ENCODE measurements at places on chromosomes 6 and 20.

GRCh38 chr20:50673146-50673465, 18.2 kb downstream of the RIPOR3 start:
- DNase-seq = no peak

DNA sequence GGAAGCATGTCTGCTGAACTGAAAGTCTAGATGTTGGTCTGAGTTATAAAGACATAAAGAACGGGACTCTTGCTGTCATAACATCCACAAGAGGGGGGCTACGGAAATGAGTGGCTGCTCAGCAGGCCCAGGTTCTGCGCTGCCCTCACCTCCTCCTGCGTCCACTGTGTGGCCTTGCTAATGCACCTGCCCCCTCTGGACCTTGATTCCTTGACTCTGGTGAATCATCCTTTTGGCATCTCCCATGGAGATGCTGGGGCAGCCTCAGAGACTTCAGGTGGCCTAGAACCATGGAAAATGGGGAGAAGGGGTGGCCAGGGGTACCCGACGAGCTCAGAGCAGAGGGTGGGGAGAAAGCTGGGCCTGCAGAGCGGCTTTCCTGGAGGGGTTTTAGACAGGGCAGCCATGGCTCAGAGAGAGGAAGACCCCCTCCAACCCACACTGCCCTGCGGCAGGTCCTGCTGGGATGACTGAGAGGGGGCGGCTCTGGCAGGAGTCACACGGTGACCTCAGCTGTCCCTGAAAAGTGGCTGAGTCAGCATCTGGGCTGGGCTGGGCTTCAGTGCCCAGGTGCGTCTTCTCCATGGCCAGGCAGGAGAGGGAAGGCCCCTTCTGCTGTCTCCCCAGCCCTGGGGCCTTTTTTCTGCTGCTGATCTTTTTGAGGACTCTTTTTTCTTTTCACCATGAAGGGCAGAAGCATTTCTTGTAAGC, 46.9 kb downstream of the DLGAP4 start:
- no peak for DNase-seq

GRCh38 chr6:159961528-159961927, 7.4 kb upstream of the IGF2R start:
- no peak for DNase-seq

- DNase-seq = no peak
These were observed 5.3 kb upstream of the AKAP7 start for GRCh38 chr6:131129689-131130553.

DNA sequence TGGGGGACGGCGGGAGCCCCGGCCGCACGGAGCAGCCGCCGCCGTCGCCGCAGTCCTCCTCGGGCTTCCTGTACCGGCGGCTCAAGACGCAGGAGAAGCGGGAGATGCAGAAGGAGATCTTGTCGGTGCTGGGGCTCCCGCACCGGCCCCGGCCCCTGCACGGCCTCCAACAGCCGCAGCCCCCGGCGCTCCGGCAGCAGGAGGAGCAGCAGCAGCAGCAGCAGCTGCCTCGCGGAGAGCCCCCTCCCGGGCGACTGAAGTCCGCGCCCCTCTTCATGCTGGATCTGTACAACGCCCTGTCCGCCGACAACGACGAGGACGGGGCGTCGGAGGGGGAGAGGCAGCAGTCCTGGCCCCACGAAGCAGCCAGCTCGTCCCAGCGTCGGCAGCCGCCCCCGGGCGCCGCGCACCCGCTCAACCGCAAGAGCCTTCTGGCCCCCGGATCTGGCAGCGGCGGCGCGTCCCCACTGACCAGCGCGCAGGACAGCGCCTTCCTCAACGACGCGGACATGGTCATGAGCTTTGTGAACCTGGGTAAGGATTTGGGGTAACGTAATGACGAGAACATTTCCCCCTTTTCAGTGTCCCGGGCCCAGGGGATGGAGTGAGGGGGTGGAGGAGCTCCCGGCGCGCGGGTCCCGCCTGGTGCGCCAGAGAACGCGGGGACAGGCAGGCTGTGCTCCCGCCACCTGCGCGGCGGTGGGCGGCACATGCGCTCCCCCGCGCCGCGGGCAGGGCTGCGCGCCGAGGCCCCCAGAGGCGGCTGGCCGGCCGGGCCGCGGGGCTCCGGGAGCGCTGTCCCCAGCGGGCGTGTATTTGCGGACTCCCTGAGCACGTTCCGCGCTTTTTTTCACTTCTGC, 1.4 kb downstream of the BMP6 start:
- no peak for DNase-seq

DNA sequence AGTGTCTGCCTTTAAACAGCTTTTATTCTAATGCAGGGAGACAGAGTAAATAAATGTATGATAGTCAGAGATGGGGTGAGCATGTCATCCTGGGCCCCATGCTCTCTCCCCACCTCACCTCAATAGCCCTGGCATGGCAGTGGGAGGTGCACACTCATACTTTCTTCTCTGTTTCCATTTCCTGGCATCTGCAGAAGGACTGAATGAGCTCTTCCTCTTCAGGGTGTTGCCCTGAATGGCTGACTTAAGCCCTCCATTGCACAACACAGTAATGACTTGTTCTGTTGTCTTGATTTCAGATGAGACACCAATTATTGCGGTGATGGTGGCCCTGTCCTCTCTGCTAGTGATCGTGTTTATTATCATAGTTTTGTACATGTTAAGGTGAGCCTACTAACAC, 57.0 kb upstream of the GNRH2 start:
- no peak for DNase-seq

DNA sequence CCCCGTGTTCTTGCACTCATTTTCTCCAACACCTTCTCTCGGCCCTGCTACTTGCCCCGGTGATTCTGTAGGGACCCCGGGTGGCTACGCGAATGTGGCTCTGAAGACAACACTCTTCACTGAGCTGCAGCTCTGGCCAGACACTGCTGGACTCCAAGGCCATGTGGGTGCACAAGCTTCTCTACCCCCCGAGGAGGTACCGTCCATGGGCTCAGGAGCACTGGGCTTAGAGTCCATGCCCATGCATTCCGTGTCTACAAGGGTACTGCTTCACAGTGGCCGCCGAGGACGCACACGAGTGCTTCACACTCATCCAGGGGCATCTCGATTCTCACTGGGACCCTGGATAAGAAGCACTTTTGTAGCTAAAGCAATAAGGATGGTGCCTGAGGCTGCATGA, 59.5 kb downstream of the SMOC2 start:
- no peak for DNase-seq

- DNase-seq = no peak
These were observed 93.1 kb downstream of the CHD6 start for GRCh38 chr20:41524980-41525613.

DNA sequence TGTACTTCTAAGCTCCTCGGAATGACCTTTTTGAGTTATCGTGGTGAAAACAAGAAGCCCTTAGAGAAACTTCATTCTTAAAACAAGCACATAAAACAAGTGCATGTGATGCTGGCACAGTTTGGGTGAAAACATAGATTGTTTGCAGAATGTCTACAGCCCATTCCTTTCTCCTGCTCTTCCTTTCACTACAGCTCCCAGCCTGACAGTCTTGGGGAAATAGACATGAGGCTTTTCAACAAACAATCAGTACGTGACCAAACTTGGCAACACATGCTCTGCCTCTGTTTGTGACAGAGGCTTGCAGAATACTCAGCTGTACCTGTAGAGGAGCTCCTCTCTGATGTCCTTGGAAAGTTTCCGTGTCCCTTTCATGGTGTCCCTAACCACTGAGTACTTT, 321.6 kb downstream of the ZFAND3 start:
- no peak for DNase-seq

- DNase-seq = no peak
These were observed 306.4 kb upstream of the CITED2 start for GRCh38 chr6:139680819-139681218.

DNA sequence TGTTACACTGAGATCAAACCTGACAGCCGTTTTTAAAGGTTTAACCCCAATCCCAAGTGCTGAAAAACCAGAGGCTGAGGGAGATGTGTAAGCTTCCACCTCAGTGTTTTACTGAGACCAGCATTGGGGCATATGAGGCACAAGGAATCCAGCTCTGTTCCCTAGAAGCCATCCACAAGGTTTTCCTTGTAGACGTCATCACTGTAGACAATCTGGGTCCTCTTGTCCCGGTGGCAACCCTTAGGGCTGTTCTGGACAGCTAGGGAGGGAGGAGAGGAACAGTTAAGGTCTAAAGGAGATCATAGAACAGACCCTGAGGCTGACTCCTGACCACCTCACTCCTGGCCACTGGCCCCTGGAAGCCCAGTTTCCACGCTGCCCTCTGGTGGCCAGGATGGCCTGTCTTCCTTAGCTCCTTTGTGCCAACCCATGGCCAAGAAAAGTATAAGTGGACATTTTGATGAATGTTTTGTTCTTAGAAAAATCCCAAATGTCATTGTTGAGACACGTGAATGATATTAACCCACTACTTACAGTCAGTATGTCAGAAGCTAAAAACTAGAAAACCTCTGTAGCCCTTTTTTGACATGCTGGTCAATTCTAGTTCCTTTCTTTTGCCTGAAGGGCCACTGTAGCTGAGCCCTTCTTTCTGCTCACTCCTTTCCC, 6.4 kb downstream of the CFB start:
- DNase-seq = no peak

DNA sequence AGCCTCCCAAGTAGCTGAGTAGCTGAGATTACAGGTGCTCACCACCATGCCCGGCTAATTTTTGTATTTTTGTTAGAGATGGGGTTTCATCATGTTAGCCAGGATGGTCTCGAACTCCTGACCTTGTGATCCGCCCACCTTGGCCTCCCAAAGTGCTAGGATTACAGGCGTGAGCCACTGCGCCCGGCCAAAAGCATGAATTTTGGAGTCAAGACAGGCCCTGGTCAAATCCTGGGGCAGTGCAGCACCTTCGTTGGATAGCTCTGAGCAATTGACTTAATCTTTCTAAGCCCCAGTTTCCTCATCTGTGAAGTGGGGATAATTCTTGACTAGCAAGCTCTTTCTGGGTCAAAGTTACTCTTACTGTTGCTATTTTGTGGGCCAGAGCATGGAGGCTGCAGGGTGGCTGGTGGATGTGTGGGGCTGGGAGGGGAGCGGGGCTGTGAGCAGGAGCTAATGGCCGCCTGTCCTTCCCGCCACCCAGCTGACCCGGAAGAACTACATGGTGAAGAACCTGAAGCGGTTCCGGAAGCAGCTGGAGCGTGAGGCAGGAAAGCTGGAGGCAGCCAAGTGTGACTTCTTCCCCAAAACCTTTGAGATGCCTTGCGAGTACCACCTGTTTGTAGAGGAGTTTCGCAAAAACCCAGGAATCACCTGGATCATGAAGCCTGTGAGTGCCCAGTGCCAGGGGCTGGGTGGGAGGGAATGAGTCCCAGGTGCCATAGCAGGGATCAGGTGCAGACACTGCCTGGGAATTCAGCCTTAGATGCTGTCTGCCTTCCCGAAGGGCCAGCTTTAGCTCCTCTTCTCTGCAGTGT, 39.0 kb downstream of the TTLL9 start:
- no peak for DNase-seq

DNA sequence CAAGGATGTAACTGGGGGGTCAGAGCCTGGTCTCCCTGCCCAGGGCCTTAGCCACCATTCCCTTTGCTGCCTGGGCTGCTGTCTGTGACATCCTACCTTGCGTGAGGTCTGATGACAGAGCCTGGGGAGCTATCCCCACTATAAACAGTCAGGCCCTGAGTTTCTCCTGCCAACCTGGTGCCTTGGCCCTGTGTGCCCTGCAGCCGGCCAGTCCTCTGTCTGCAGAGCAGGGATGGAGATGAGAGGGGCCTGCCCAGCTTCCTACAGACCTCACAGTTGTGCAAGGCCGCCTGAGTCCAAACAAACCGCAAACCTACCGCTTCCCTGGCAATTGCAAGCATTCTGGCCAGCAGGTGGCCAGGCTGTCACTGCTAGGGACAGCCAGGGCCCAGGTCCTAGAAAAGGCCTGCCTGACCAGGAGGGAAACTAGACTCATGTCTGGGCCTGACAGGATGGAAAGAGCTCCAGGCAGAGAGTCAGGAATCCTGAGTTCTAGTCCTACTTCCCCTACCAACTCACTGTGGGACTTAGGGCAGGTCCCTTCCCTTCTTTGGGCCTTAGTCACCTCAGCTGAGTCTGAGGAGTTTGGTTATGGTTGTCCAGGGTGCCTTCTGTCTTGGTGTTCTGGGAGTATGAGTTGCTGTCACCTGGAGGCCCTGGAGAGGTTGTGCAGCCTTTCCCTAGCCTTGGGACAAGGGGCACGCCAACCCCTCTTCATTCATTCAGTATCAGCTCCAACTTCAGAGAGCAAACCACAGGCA, 86.2 kb downstream of the VEGFA start:
- DNase-seq = no peak

DNA sequence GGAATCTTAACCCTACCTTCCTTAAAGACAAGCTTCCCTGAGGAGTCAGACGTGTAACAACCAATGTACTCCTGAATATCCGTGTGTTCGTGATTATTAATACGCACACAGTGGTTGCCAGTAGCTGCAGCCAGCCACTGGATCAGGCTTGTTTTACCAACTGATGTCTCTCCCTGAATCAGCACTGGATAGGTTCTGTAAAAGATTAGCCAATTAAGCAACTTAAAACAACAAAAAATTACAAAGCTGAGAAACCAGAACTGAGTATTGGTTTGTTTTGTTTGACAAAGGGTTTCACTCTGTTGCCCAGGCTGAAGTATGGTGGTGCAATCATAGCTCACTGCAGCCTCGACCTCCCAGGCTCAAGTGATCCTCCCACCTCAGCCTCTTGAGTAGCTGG, 69.3 kb downstream of the MDN1 start:
- DNase-seq = no peak

GRCh38 chr6:150426198-150426597, 57.4 kb downstream of the IYD start:
- no peak for DNase-seq

- no peak for DNase-seq
These were observed 13.4 kb downstream of the FOXC1 start for GRCh38 chr6:1622851-1623768.

- no peak for DNase-seq
These were observed 116.0 kb upstream of the CITED2 start for GRCh38 chr6:139490482-139490881.

DNA sequence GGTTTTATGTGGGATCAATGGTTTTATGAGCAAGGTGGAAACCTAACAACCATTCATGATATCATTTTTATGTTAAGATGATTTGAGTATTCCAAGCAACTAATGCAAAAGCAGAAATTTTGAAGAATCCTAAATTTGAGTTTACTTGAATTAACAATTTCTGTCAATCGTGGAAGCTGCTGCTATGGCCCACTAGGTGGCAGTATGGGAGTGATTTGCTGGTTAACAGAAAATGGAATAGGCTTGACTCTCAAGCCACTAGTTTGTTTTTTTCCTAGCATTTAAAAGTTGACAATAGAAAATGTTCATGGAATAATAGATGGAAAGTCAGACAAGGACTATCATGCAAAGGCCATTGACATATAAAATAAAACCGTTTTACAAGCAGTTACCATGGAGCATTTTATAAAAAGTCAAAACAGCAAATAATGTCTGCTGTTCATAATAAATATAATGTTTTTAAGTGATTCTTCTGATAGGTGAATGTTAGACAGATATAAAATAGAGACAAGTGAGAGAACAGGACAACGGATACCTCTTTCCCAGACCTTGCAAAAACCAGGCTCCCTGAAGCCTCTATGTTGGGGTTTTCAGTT, 43.0 kb upstream of the TMEM200A start:
- no peak for DNase-seq

DNA sequence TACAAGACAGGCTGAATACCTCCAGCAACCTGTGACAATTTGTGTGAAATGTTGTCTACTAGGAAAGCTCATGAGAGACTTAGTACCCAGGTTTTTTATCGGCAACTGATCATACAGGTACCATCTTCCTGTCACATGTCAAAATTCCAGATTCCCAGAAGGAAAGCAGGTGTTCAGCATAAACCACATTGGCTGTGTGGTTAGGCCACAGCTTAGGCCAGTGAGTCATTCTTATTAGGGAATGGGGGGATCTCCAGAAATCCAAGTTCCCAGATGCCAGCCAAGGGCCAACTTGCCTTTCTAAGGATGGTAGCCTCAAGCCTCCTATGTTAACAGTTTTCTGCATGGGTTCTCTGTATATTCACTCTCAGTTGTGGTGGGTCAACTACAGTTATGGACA, 65.9 kb downstream of the FAM184A start:
- no peak for DNase-seq
